ENCODE measurements at places on chromosomes 6 and 20.
A peak's percentile ranks its signal among the peaks of the same experiment; 100 is the strongest.

DNA sequence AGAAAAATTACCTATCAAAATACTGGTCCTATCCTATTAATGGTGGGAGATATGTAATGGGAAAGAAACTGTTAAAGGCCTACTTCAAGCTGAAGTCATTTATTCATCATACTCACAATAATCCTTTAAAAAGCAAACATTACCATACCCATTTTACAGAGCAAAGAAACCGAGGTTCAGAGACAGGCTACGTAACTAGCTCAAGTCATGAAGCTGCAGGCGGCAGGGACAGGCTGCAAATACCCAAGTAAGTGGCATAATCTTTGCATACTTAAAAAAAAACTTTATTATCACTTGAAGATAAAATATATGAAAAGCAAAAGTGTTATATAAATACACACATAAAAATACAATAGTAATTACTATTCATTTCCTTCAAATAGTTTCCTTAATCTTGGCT, 2.6 kb downstream of the RALGAPA2 start:
- DNase-seq = no peak

- no peak for DNase-seq
Observed at GRCh38 chr20:50559856-50560638, 49.9 kb downstream of the PTPN1 start.

- DNase-seq = peak; percentile 100
Observed at GRCh38 chr20:50509923-50510705, at the start of gene PTPN1. Gene PTPN1, plus strand, starts transcription at chr20:50510383. Its CDS starts 145 bp downstream, at chr20:50510528.

DNA sequence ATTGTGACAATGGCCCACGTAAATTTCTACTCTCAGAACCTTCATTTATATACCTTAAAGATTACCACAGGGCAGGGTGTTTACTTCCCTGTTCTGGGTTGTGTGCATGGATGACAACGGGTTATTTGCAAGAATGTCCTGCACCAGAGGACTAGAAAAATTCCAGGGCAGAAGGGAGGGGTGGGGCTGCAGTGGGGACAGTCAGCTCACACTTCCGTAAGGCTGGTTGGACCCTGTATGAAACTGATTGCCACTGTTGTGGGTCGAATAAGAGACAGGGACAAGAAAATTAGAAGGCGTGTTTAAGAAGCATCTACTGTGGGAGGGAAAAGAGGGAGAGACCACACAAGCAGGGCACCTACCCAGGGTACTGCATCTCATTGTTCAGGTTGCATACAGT, 96.5 kb downstream of the SNAP25 start:
- no peak for DNase-seq

DNA sequence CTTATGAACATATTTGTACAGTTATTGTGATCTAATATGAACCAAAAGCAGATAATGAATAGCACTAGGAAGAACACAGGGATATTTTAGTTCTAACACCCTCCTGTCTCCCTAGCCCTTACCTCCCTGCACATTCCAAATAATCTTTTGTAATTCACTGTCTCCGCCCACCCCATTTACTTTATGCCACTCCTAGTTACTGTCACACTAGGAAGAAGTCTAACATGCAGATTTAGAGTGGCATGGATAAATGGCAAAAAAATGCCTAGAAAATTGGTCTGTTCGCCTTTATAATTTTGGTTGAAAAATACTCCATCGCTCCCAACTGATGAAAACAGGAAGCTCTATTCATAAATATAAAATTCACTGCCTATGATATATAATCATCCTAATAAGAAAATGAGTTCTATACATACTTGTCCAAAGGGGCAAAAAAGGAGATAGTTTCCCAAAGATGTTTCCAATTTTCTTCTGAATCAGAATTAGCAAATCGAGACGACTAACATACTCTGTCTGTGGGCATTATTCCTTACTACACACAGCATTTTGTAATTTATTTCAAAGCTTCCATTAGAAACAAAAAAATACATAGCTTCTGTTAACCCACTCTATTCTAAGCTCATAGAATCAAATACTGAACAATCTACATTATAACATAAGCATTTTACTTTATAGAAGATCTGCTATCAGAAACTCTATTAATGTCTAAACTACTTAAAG, 1.3 kb upstream of the RUNX2 start:
- DNase-seq = no peak

GRCh38 chr6:30748851-30749540, 4.6 kb upstream of the IER3 start:
- no peak for DNase-seq

DNA sequence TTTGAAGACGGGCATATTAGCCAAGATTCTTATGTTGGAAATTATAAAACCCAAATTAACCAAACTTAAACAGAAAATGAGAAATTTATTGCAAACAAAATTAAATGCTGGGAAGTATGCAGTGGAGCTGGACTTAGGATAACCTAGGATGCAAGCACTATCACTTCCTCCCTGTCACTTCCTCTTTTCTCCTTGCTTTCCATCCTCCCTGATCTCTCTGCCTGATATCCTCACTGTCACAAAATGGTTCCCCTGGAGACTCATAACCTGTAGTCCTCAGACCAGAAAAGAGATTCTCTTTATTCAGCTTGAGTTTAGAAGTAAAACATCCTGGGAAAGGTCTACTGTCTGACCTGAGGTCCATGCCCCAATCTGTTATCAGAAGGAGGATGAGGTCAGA, 7.4 kb upstream of the KLHL32 start:
- no peak for DNase-seq

DNA sequence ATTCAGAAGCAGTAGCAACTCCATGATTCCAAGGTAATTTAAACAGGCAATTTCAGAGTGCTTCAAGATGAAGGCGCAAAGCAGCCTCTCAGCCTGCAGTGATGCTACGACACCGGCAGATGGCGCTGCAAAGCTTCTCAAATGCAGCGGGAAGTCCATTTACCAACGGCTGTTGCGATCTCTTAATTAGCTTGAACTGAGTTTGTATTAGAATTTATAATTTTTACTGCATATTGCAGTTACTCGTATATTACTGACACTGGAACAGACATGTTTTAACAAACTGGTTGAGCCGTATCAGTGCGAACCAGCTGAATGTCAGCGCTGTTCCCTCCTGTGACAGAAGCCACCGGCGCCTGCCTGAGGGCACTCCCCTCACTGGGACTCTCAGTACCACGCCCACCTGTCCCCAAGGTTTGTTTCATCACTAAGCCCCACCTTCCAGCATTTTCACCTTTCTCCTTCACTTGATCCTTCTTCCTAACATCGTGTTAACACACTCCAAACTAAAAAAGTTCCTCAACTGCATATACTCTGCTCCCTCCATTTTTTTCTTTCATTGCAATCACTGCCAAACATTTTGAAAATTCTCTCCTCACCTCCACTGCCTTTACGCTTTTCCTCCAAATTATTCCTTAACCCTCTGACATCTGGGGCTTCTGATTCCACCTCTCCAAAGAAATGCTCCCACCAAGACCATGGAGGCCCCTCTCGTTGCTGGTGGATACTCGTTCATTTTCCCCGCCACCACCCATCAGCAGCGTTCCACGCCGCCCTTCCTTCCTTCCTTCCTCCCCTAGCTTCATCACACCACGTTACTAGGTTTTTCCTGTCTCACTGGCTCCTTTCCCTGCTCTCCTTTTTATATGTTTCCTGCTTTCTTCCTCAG, 14.5 kb downstream of the GNL1 start:
- DNase-seq = peak; percentile 86

GRCh38 chr6:168181316-168181715, 102.3 kb upstream of the FRMD1 start:
- no peak for DNase-seq

GRCh38 chr6:105821027-105821426, 265.1 kb upstream of the PRDM1 start:
- no peak for DNase-seq

DNA sequence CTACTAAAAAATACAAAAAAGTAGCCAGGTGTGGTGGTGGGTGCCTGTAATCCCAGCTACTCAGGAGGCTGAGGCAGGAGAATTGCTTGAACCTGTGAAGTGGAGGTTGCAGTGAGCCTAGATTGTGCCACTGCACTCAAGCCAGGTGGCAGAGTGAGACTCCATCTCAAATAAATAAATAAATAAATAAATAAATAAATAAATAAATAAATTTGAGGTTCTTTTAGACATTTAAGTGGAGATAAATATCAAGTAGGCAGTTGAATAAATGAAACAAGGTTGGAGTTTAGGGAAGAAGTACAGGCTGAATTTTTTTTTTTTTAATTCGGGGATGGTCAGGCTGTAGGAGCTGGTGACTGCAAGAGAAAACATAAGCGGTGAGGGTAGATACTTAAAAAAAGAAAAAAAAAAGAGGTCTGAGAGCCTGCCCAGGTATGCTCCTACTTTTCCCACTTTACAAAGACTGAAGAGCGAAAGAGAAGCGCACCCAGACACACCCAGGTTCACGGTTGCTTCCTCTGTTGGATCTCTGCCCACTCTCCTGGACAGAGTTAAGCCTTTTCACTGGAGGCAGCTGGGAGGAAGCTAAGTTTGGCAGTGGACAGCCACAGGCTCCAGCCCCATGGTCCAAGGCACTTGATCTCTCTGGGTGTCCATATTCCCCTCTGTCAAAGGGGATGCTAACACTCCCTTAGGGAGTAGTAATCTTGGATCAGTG, 100.9 kb upstream of the PRDM1 start:
- DNase-seq = no peak

GRCh38 chr6:3788408-3789017, 37.0 kb upstream of the PXDC1 start:
- DNase-seq = no peak

GRCh38 chr6:143822584-143823024, 20.5 kb upstream of the LTV1 start:
- no peak for DNase-seq

- DNase-seq = no peak
Observed at GRCh38 chr6:10460096-10460495, 45.2 kb upstream of the TFAP2A start.

DNA sequence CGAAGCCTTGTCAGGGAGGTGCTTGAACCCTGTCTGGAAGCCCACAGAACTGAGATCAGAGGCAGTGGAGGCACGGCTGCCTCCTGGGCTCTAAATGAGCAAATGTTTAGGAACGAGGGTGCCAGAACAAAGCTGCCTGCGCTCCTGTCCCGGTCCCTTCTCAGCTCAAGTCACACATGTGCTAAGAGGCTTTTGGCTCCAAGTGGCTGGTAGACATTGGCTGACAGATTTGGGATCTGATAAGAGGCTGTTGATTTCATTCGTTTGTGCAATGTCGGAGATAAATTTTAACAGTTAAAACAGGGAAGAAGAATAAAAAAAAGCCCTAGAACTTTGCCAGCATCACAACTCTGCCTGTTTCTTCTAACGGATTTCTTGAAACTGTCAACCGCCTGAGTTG, 191.8 kb downstream of the NRN1 start:
- no peak for DNase-seq

DNA sequence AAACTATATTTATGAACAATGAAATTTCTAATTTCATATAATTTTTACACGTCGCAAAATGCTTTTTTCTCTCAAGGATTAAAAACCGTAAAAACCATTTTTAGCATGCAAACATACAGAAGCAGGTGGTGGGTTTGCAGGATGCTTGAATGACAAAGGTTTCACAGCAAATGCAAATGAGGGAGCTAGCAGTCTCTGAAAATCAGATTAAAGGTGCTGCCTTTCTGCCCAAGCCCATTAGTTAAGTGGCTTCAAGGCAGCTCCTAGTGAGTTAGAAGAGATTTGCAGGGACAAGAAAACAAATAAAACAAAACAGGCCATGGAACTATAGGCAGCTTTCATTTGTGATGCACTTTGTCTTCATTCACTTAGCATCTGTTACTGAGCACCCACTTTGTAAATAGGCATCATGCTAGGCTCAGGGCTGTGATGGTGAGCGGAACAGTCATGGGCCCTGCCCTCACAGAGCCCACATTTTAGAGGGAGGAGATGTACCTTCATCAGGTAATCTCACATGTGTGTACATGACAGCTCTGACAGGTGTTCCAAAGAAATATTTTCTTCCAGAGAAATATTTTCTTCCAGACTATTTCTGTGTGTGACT, 29.5 kb downstream of the NAPB start:
- DNase-seq = no peak

DNA sequence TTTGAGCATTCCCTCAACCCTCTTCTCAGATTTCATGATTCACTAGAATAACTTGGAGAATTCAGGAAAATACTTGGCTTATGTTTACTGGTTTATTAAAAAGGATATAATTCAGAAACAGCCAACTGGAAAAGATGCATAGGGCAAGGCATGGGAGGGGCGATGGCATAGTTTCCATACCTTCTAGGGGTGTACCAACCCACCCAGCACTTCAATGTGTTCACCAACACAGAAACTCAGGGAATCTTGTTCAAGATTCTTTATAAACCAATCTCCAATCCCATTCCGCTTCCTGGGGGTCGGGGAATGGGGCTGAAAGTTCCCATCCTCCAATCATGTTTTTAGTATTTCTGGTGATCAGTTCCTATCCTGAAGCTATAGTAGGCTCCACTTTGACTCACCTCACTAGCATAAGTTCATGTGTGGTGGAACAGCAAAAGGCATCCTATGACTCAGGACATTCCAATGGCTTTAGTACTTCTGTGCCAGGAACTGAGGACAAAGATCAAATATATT, 164.4 kb downstream of the SIM1 start:
- DNase-seq = no peak
